Suprapubic skin (tissue), 4 donors: ENCODE measurements at places on chromosomes 13 and 19. TPM values are rescaled to one million over a fixed set of nuclear protein-coding genes. Genes with fewer than 3 reads are reported as not detected.

GRCh38 chr13:23979361-23980159, 82.3 kb upstream of the C1QTNF9B start:
- H3K4me1 ChIP-seq = peaks cover 25% of the 10 kb centered on the region
- no peaks in the 10 kb centered on the region for H3K27me3 ChIP-seq
- no peaks in the 10 kb centered on the region for H3K36me3 ChIP-seq

DNA sequence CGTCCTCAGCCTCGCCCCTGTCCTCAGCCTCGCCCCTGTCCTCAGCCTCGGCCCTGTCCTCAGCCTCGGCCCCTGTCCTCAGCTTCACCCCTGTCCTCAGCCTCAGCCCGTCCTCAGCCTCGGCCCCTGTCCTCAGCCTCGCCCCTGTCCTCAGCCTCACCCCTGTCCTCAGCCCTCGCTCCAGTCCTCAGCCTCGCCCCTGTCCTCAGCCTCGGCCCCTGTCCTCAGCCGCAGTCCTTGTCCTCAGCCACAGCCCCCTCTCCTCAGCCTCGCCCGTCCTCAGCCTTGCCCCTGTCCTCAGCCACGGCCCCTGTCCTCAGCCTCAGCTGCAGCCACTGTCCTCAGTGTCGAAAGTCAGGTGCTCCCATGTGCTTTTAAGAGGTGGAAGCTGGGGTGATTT, 10.5 kb downstream of the C13orf46 start:
- peak; percentile 39 for DNase-seq
- no peaks in the 10 kb centered on the region for H3K27me3 ChIP-seq
- no peaks in the 10 kb centered on the region for H3K36me3 ChIP-seq
- H3K4me1 ChIP-seq = no peaks in the 10 kb centered on the region

Gene TMEM161A
- total RNA-seq = 31.6 TPM

Gene NLRP5
- total RNA-seq = not detected

GRCh38 chr13:113669755-113670341, 2.8 kb downstream of the GRK1 start:
- no peaks in the 10 kb centered on the region for H3K27me3 ChIP-seq
- H3K27ac ChIP-seq = no peak overlapping the region
- no peaks in the 10 kb centered on the region for H3K4me1 ChIP-seq
- no peaks in the 10 kb centered on the region for H3K36me3 ChIP-seq
- peak; percentile 53 for DNase-seq

Gene MICU2
- 83.3 TPM for total RNA-seq
